ENCODE measurements at places on chromosomes 5 and 9. TPM values are rescaled to one million over a fixed set of nuclear protein-coding genes. Genes with fewer than 3 reads are reported as not detected.

DNA sequence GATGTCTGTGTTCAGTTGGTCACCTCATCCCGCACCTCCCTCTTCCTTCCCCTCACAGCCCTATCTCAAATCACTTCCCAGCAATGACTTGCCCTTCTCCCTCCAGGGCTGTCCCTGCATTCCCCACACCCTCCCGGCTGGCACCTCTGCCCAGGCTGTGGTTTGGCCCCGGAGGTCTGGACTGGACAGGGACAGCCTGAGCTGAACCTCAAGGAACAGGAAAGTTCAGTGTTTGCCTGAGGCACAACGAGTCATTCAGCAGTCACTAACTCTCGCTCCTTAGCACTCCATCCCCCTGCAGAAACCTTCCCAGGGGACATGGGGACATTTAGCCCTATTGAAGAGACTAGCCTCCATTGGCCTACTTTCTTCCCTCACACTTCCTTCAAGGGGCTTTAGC, 58.3 kb upstream of the MAP3K1 start:
- DNase-seq: no peak
- no peak overlapping the region for H3K4me3 ChIP-seq
- H3K27me3 ChIP-seq: no peaks in the 10 kb centered on the region

DNA sequence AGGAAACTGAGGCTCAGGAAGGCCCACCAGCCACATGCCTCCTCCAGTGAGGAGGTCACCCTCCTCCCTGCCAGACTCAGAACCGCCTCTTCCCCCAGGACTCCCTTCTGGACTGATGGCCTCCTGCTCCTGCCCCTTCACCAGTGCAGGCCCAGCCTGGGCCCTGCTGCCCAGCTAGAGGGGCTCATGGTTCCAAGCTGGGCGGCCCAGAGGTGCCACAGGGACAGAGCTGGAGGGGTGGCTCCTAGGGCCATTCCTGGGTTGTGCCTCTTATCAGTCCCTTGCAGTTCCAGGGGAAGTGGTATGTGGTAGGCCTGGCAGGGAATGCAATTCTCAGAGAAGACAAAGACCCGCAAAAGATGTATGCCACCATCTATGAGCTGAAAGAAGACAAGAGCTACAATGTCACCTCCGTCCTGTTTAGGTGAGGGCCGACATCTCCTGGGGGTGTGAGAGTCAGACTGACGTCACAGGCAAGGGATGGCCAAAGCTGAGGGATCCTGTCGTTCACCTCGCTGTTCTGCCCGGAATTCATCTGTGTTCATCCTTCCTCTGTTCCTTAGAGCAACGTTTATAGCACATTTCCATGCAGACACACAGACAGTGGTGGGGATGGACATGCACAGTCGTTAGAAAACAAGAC, 819 bp downstream of the LCN2 start:
- no peaks in the 10 kb centered on the region for H3K36me3 ChIP-seq
- H3K27me3 ChIP-seq: no peaks in the 10 kb centered on the region
- peak overlapping the region; percentile 50 for H3K27ac ChIP-seq

DNA sequence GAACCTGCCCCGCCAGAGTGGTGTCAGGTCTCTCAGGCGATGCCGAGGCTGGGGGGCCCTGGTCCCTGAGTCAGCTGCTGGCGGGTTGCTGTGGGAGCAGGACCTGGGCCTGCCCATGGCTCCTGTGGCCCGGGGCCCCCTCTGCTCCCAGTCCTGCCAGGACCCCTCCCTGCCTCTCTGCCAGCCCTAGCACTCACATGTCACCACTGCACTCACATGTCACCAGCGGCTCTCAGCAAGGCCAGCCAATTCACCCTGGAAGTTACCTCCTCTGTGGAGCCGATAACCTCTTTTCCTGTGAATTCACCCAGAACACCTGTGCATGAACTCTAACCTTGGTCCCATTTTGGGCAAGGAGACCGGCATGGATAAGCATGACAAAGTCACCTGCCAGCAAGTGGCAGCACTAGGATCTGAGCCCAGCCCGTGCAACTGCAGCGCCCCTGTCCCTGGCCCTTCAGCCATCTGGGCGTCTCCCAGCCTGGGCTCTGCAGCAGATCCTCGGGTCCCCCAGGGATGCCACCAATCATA, 170.2 kb downstream of the GAPVD1 start:
- no peak overlapping the region for H3K4me3 ChIP-seq
- no peak overlapping the region for H3K27ac ChIP-seq
- H3K36me3 ChIP-seq: no peaks in the 10 kb centered on the region
- H3K27me3 ChIP-seq: no peaks in the 10 kb centered on the region
- H3K4me1 ChIP-seq: peaks cover 10% of the 10 kb centered on the region

DNA sequence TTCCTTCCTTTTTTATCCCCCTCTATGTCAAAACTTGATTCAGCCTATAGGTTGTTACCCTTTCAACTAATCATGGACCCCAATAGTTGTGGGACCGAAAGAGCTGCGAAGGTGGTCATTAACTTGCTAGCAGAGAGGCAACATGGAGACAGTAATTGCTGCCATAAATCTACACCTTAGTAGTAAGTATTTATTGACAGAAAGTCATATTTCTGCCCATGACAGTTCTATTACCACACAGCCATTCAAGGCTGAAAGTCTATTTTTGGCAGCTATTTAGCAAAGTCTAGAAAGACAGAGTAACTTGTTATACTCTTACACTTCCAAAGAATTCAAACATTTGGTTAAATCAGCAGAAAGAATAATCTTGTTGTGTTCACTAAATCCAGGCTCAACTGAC, 236.2 kb downstream of the PRELID2 start:
- H3K36me3 ChIP-seq: no peaks in the 10 kb centered on the region
- no peak overlapping the region for H3K27ac ChIP-seq
- no peaks in the 10 kb centered on the region for H3K4me1 ChIP-seq
- no peaks in the 10 kb centered on the region for H3K27me3 ChIP-seq
- H3K4me3 ChIP-seq: no peak overlapping the region
- DNase-seq: no peak

DNA sequence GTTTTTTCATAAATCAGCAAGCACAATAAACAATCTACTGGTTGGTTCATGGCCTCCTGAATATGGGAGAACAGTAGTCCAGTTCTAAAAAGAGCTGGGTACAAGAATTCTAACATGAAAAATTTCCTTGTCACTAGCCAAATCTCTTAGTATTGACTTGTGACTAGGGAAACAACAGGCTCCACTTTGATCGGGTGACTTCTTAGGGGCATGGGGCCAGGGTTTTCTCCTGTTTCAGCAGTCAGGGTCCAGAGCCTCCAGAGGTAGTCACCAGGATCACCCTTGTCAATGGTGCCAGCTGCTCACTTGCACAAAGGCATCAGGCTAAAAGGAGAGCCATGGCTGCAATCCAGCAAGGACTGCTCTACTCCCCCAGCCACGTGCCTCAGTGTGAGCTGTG, 38.1 kb downstream of the LPAR1 start:
- no peak overlapping the region for H3K4me3 ChIP-seq
- H3K36me3 ChIP-seq: no peaks in the 10 kb centered on the region
- no peaks in the 10 kb centered on the region for H3K4me1 ChIP-seq
- H3K27ac ChIP-seq: peak overlapping the region; percentile 14
- no peak for DNase-seq

DNA sequence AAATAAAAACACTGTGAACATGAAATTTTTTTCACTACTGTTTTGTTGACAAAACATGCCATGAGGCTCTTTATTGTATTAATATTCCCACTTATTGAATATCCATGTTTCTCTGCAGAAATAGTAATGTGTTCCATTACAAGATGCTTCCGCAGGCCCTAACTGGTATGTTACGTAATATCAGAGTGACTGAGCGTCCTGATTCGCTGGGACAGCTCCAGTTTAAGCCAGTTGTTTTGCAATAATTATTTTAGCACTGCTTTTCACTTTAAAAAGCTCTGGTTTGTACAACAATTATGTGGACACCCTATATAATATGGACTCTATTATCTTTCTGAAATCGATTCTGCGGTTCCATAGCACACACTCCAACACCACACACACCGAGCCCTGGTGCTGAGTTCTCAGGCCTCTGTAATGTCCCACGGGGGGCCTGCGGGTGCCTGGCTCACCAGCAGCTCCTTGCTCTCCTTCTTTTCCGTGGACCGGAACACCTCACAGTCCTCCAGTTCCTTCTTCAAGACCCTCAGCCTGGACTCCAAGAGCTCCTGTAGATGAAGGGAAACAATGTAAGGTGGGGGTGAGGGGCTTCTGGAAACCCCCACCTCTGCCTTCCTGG, 1.8 kb downstream of the TRIM7 start:
- H3K4me3 ChIP-seq: peak overlapping the region; percentile 73
- no peaks in the 10 kb centered on the region for H3K27me3 ChIP-seq
- peak overlapping the region; percentile 90 for H3K27ac ChIP-seq
- H3K4me1 ChIP-seq: peaks cover 37% of the 10 kb centered on the region
- H3K36me3 ChIP-seq: no peaks in the 10 kb centered on the region

DNA sequence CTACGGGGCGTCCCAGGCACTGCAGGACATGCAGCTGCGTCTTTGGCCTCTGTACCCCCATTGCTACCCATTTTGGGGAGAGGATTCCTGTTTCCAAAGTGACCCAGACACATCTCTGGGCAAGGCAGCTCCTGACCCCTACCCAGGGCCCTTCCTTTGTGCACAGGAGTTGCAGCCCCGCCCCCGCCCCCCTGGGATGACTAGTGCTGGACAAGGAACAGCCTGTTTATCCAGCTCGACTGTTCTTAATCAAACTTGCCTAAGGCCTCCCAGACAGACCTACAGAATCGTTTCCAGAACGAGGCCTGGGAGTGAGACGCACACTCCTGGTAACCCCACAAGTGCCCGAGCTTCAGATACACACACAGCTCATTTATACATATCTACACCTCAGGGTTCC, 13.2 kb downstream of the DIPK1B start:
- H3K36me3 ChIP-seq: peaks cover 54% of the 10 kb centered on the region
- H3K27me3 ChIP-seq: no peaks in the 10 kb centered on the region
- no peak for DNase-seq
- peak overlapping the region; percentile 87 for H3K27ac ChIP-seq
- peaks cover 90% of the 10 kb centered on the region for H3K4me1 ChIP-seq

DNA sequence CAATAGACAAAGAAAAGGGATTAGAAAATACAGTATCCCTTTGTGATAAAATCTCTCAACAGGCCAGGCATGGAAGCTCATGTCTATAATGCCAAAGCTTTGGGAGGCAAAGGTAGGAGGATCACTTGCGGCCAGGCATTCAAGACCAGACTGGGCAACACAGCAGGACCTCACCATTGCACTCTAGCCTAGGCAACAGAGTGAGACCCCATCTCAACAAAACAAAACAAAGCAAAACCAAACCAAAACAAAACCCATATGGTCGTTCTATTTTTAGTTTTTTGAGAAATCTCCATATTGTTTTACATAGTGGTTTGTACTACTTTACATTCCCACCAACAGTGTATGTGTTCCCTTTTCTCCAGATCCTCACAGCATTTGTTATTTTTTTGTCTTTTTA, 193.0 kb downstream of the KIAA0825 start:
- no peak for DNase-seq
- no peak overlapping the region for H3K27ac ChIP-seq
- H3K36me3 ChIP-seq: no peaks in the 10 kb centered on the region
- H3K27me3 ChIP-seq: no peaks in the 10 kb centered on the region
- no peaks in the 10 kb centered on the region for H3K4me1 ChIP-seq

GRCh38 chr5:168734119-168734518, 155.0 kb upstream of the PANK3 start:
- H3K36me3 ChIP-seq: no peaks in the 10 kb centered on the region
- no peak overlapping the region for H3K27ac ChIP-seq
- H3K4me1 ChIP-seq: peaks cover 17% of the 10 kb centered on the region
- no peak overlapping the region for H3K4me3 ChIP-seq

DNA sequence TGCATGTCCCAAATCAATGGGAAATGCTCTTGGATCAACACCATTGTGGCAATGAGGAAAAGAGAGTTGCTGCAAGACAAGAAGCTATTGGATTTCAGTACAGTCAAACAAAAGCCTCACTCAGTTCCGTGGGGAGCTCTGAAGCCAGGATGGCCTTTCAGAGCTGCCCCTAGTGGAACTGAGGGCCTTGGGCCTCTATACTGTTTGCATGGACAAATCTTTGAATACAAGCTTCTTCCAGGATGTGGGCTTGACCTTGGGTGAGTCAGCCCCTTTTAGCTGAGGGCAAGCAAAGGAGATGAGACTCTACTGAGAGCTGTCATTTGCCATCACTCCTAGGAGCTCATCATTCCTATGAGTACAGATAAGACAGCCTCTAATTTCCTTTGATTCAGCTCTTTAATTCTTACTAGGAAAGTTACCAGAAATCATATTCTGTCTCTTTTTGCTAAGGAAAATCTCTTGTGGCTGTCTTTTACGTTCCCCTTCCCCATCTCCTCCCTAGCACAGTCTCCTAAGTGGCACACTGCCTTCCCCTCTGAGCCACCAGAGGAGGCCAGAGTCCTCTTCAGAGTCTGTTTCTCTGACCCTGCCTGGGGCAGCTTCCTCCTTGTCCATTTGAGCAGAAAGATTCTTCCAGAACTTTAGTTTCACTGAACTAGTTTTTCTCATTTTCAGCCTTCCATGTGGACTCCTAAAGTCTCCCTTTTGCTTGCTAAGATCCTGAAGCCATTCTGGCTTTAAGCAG, 168.8 kb upstream of the POC5 start:
- no peak overlapping the region for H3K4me3 ChIP-seq
- no peaks in the 10 kb centered on the region for H3K36me3 ChIP-seq
- H3K27me3 ChIP-seq: no peaks in the 10 kb centered on the region

DNA sequence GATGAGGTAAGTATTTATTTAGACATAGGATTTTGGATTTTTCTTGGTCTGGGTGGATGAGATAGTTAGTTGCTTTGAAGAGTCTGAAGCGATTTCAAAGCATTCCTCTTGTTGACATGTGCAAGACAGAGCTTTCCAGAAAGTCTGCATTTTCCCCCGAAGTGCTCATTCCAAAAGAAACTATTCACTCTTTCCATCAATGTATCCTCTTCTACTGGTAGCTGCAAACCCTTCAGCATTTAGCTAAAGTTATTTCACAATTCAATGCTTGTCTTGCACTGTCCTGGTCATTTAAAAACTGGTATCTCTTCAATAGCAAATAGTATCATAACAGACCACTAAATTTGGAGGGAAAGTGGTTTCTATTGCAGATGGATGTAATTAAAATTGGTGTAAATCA, 13.0 kb downstream of the NREP start:
- H3K36me3 ChIP-seq: no peaks in the 10 kb centered on the region
- H3K27ac ChIP-seq: no peak overlapping the region
- no peak for DNase-seq
- H3K4me3 ChIP-seq: no peak overlapping the region
- H3K27me3 ChIP-seq: no peaks in the 10 kb centered on the region

The CACNA1B gene
- total RNA-seq: 0.19 TPM

The LMBRD2 gene
- total RNA-seq: 12.1 TPM

The KLF9 gene
- total RNA-seq: 52.8 TPM

The UBE2QL1 gene
- 25.5 TPM for total RNA-seq

The MEIKIN gene
- total RNA-seq: not detected

The RNF38 gene
- 25.7 TPM for total RNA-seq

The PCSK1 gene
- total RNA-seq: 0.38 TPM

The FOXE1 gene
- not detected for total RNA-seq

The CCDC192 gene
- total RNA-seq: not detected

All from left ventricle myocardium inferior (tissue), 1 donor.